CD8-positive, alpha-beta T cell (primary cell): ENCODE measurements at places on chromosomes 5 and 9.

DNA sequence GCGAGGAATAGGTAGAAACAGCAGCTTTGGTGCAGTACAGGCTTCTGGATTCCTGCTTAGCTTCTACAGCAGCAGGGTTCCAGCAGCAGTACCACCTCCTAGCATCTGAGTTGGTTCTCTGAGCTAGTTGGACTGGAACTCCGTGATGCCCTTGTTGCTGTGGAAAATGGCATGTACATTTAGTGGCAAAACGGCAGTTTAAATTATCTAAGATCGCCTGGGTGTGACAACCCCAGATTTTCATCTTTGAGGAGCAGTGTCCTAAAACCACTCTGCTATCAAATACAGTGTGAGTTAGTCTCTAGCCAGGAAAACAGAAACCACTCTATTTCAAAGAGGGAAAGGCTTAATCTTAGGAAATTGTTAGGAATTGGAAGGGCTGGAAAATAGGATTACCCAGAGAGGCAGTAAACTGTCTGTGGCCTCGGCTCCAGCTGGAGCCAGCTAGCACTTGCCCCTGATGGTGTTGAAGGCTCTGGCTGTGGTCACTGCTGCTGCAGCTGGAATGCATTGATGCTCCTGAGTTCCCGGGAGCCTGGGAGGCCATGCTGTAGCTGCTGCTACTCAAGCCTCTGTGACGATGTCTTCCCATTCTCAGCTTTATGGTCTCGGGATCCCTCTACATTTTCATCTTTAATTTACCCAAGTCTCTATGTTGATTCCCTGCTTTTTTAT is 29.4 kb downstream of the RAD23B start:
- DNase-seq, result no peak

DNA sequence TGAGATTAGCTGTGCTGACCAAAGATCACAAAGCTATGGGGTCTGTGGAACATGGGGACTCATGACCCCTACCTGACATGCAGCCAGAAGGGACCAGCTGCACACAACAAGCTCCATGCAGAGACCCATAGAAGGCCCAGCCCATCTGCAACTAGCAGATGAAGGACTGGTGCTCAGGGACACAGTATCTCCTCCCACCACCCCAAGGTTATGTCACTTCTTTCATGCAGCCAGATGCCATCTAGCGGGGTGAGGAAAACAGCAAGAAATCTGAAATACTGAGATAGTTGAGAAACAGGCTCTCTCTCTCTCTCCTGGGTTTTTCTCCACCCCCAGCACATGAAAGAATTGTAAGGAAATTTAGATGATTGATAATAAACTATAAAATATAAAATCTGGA is 161.3 kb upstream of the DAPK1 start:
- no peak for DNase-seq

DNA sequence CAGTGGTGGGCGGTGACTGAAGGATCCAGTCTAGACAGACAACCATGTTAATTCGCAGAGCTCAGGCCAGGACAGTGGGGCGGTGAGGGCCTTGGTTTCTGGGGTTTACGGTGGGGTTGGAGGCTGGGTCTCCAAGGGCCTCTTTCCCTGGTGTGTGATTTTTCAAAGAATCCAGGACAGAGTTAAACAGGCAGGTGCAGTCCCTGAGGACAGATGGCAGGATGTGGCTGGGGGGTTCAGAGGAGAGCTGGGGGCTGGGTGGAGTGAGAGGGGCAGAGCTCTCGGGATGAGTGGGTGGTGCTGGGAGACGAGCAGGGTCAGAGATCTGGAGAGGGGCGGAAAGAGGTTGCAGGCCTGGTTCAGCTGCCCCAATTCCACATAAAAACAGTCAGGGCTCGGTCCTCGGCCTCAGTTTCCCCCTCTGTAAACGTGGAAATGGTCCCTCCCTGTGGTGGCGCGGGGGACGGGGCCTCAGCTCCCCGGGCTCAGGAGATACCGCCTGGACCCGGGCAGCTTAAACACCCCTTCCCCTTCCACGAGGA is 145.9 kb downstream of the GAPVD1 start:
- DNase-seq, result no peak

- DNase-seq, result no peak
Observed at GRCh38 chr5:42858031-42858643, 46.4 kb upstream of the SELENOP start.

DNA sequence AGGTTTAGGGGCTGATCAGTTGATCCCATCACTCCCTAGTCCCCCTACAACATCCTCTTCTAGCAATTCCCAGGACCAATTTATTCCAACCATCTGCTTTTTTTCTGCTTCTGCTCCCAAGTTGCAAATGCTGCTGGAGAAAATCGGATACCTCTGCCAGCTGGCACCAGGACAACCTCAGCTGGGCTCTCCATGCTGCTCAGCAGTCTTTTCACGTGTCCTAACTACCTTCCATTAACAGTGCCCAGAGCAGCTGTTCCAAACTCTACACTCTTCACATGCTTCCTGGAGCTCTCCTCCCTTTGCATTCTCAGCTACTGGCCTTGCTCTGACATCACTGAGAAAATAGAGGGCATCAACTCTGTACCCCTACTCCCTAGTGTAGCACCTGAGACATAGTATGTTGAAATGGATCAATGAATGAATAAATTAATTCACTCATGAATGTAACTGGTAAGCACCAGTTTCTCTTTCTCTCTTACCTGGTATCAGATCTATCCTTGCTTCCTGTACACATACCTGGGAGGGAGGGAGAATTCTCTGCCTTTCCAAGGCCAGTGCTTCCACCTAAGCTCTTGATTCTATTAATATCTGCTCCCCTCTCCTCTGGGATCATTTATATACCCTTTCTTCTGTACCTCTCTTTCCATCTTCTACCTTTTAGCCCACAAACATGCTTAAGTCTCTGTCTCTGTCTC is 191.0 kb downstream of the RAB3C start:
- no peak for DNase-seq

GRCh38 chr9:132768932-132769905 is 99.0 kb downstream of the GTF3C4 start:
- DNase-seq, result peak; percentile 75

DNA sequence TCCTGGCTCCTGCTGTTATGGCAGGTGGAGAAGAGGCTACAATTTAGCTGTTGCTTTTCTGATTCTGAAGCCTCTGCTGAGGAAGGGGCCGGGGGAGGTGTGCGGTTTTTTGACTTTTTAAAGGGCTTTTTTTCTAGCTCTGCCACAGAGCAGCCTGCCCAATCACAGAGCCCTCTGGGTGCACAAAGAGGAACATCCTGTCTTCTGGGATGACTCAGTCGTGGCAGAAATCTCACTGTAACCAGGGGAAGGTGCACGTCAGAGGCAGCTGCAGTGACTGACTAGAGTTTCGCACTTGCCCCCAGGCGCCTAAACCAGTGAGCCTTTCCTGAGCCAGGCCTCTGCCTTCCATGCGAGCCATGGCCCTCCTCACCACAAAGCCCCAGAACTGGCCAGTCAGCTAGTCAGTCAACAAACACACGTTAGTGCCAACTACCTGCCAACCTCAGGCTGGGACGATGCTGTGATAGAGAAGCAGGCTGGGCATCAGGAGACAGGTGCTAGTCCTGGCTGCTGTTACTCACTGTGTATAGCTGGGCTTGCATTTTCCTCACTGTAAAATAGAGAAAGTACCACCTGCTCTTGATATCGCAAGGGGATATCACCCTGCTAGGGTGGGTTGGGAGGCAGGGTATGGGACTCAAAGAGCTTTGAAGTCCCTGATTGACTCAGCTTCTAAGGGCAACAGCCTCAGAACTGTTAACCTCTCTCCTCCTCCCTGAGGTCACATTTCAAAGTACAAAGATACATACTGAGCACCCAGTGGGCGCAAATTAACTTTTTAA is 2.2 kb downstream of the AKNA start:
- peak; percentile 95 for DNase-seq

DNA sequence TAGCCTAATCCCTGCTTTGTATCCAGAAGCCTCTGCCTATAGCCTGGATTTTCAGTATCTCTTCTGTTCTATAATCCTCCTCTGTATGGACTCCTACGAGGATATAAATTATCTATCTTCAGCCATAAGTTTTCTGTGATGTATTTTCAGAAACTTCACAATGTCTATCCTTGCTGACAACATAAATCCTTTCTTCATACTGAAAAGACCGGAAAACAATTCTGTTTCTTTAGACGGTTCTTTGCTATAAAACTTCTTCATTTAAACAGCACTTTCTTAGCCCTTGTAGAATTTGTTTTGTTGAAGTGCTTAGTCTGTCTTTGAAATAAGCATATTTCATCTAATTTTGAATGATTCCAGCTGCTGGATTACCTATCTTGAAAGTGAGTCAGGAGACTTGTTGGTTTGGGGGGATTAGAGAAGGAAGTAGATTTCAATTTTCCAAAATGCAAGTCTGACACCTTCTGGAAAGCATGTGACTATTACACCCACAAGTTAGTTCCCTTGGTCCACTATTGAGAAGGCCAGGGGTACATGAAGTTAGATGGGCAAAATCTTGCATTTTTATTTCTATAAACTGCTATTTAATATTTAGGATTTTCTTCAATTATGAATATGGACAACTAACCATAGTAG is 96.3 kb upstream of the RANBP3L start:
- no peak for DNase-seq

DNA sequence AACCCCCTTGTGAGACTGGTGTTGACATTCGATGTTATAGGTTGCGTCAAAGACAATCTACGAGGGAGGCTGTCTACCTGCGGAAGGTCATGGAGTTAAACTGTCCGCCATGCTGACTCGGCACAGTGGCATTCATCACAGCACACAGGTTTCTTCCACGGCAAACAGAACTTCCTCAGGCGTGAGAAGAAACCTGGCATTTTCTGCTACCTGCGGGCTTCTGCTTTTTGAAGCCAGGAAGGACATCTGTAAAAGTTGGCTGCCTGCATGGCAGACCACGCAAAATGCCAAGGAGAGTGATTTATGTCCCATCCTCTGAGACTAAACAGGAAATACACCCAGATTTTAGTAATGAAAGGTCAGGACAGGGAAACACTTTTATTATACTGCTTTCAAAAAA is 809.8 kb upstream of the NUDT12 start:
- DNase-seq, result no peak

- no peak for DNase-seq
Observed at GRCh38 chr9:81879501-81879916, 48.7 kb upstream of the SPATA31D4 start.

DNA sequence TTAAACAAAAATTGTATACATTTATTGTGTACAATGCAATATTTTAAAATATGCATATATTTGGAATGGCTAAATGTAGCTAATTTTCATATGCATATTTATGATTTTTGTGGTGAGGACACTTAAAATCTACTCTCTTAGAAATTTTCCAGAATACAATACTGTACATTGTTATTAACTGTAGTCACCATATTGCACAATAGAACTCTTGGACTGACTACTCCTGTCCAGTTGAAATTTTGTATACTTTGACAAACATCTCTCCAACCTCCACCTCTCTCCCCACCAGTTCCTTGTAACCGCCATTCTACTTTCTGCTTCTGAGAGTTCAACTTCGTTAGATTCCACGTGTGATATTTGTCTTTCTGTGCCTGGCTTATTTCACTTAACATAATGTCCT is 49.2 kb upstream of the TAF11L2 start:
- DNase-seq, result no peak

- DNase-seq, result no peak
Observed at GRCh38 chr5:170622933-170623332, 119.1 kb downstream of the KCNIP1 start.

DNA sequence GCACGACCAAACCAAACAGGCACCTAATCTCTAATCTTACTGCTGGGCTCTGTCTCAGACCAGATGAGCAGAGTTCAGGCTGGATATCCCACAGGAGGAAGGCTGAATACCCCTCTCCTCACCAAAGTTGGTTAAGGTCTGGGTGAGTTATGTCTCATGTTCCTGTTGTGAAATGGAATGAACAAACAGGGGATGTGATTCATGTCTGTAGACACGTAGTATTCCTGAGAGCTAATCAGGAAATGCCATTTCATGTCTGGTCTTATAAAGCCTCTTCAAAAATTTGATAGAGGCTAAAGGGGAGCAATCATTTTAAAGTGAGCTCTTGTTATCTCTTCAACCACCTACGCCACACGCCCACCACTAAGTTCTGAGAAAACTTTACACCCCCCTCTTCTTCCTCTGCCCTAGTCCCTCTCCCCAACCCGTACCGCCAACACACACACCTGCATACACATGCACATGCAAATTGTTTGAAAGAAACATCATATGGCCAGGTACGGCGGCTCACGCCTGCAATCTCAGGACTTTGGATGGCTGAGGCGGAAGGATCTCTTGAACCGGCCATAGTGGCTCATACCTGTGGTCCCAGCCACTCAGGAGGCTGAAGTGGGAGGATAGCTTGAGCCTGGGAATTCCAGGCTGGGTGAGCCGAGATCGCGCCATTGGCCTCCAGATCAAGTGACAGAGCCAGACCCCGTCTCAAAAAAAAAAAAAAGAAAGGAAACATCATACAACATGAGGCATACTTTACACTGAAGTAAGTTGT is 69.8 kb upstream of the RAI14 start:
- no peak for DNase-seq

GRCh38 chr9:118419676-118420075 is 715.5 kb downstream of the TLR4 start:
- DNase-seq, result no peak

GRCh38 chr9:124257844-124258606 is at the start of gene NEK6:
NEK6 (plus strand) TSS chr9:124257949; CDS start chr9:124301965, 44,016 bp downstream.
- no peak for DNase-seq

DNA sequence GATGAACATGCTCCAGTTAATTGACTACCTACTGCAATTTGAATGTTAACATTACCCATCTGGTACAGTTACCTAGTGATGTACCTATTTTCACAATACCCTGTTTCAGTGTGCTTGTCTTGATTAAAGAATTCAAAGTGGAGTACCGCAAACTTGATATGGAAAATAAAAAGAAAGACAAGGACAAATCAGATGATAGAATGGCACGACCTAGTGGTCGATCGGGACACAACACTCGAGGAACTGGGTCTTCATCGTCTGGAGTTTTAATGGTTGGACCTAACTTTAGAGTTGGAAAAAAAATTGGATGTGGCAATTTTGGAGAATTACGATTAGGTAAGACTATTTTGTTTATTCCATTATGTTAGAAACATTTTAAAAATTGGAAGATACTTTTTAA is 33.5 kb downstream of the CSNK1G3 start:
- DNase-seq, result no peak

DNA sequence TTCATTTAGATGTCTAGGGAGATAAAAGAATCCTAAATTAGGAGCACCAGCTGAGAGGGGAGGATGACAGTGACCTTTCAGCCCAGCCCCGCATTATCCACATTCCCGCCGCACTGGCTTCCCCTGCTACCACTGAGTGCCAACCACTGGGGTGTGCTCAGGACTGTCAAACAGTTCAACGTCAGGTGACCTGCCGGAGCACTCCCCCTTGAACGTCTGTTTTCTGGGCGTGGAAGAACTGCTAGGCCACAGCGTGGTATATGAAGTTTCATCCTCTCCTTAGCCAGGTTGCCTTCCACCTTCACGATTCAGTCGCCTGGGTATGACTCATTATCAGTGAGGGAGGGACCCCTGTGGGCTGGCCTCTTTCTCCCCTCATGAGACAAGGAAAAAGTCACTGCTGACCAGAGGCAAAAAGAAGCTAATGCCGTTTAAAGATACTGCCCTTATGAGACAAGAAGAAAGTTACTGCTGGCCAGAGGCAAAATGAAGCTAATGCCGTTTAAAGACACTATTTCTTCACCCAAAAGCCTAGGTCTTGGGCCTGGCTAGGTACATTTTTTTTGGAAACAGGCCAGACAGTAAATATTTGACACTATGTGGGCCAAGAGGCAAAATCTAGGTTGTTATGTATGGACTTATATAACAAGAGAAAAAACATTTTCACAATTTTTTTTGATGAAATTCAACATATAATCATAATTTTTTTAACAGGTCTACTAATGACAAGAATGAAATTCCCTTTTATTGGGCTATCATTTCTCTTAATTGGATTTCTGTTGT is 4.6 kb downstream of the NMRK1 start:
- DNase-seq, result peak; percentile 77

- DNase-seq, result no peak
Observed at GRCh38 chr5:93331863-93332262, 249.2 kb downstream of the NR2F1-AS1 start.
